ENCODE measurements at places on chromosomes 1 and 21.

GRCh38 chr1:42847721-42848460 lies 1.5 kb downstream of the ZNF691 start:
- DNase-seq, result no peak

DNA sequence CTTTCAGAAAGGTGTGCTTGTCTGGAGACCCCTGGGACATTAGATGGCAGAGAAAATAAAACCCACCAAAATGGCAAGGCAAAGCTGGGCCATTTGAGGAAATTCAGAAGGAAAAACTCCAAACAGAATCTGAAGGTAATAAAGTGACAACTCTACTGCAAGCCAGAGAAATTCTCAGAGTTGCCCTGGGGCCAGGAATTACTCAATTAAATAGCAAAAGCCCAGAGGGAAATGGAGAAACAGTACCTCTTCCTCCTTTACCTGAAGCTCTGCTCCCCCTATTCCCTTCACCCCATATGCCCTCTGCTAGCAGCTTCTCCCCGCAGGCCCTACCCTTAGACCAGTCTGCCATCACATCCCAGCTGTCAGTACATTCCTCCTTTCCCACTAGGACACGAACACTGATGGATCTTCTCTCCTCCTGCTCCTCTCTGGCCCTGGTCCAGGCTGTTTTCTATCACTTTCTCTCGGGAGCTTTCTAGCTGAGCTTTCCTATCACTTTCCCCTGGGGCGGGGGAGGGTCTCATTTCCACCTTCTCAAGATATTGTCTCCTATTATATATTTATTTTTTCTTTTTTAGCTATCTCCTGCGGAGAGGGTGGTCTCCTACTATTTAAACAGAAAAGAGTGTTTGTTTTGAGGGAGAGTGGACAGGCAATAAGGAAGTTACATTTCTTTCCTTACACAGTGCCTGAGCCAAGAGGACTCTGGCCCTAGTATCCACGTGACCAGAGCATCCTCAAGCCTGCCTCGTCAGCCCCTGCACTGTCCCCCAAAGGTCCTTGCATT lies 47.7 kb upstream of the RBM15 start:
- no peak for DNase-seq

DNA sequence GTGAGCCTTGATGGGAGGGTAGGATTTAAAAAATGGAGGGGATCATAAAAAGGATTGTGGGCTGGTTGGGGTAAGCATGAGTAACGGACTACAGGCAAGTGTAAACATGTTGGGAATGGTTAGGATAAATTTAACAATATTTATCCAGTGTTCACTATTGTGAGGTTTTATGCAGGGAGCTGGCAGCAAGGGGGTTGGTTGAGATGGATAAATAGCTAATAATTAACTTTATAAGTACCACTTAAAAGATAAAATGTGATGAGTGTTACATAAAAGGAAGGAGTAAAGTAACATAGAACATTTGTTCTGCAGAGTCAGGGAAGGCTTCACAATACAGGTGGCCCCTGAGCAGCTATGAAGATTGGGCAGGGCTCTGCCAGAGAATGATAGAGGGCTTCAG lies 109.0 kb downstream of the NGF start:
- DNase-seq, result no peak

DNA sequence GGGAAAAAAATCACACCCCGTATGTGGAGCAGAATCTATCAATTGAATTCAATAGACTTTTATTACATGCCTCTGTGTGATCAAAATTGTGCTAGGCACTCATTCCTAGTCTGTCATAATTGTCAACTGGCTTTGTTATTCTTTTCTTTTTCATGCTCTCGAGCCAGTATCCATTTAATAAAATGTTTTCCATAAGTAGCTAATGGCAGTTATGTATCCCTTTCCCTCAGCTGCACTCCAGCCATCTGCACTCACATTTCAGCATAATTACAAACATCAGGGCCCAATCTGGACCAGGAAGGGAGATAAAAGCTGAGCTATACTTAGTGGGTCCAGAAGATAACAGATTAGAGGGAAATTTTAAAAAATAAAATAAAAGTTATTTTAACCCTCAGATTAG lies 15.9 kb downstream of the RGS5 start:
- DNase-seq, result no peak

- no peak for DNase-seq
These were observed 771.1 kb upstream of the ADGRL4 start for GRCh38 chr1:79777481-79778219.

DNA sequence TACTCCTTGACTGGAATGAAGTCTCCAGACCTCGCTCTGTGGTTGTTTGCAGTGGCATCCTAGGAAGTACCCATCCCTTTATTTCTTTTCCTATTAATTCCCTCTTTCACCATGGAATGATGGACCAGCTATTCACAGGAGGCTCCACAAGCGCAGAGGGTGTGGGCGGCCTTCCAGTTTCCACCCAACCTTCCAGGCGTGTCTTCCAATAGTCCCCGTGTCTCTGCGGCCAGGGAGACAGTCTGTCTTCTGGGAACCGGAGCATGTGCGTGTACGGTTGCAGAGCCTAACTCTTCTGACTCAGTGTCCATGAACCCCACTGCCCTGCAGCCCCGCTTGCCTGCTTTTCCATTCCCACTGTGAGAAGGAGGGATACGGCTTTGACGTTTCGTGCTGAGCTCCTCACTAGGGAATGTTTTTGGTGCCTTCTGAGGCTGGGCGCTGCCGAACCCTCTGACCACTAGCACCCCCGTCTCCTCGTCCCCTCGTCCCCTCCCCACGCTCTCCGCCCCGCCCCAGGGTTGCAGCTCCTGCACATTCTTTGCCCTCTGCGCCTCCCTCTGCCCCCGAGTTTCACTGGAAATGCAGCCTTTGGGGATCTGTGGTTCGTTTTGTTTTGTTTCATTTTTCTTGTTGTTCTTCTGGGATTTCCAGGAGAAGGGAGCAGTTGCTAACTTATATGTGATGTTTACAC lies 26.3 kb upstream of the FAM3B start:
- DNase-seq, result no peak

DNA sequence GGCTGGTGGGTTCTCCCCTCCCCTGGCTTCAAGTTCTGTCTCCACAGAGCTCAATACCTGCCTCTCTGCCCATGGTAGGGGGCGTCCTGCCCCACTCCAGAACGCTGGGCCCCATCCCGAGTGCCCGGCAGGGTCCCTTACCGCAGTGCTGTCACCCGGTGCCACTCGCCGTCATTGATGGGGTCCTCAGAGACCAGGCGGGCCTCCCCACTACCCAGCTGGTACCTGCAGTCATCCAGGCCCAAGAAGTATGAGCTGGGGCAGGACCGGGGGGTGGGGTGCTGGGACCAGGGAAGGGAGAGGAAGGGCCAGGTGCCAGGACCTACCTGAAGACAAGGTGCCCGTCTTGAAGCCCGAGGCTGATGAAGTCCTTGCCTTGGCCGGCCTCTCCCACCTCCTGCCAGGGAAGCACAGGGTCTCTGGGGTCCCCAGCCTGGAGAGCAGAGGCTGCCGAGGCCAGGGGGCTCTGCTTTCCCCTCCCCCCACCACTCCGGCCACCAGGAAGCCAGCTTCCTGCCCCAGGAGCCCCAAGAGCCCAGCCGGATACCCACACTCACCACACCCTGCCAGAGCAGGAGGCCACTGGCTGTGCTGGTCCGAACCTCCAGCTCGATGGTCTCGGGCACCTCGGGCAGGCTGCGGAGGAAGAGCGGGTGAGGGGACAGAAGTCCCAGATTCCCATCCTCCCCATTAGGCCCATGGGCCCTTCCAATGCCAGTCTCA lies 12.1 kb downstream of the LDLRAD2 start:
- DNase-seq, result no peak

DNA sequence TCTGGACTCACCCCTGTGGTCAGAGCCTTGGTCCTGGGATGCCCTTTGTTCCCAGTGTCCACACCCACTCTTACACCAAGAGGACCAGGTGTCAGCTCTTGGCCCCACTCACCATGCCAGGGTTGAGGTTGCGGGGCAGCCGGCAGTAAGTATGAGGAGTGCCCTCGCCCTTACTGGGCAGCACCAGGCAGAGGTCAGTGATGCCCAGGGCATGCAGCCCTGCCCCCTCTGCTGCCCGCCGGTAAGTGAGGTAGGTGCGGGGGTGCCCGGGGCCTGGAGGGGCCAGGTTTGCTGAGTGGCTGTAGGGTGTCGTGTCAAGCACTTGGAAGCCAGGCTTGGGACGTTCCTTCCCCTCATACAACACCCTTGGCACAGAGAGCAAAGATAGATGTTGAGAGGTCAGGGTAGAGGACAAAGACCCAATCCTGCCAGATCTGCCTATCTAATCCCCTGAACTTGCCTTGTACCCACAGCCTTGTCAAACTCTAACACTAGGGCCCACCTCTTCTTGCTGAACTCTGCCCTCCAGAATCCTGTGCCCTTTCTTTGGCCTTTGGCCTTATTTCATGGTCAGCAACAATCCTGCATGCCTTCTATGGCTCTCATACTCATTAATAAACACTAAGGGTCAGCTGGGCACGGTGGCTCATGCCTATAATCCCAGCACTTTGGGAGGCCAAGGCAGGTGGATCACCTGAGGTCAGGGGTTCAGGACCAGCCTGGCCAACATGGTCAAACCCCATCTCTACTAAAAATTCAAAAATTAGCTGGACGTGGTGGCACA lies 3.6 kb downstream of the DENND4B start:
- no peak for DNase-seq

GRCh38 chr1:241990040-241990439 lies 8.9 kb downstream of the MAP1LC3C start:
- no peak for DNase-seq

GRCh38 chr1:106555571-106555970 lies 500.9 kb upstream of the PRMT6 start:
- DNase-seq, result no peak

DNA sequence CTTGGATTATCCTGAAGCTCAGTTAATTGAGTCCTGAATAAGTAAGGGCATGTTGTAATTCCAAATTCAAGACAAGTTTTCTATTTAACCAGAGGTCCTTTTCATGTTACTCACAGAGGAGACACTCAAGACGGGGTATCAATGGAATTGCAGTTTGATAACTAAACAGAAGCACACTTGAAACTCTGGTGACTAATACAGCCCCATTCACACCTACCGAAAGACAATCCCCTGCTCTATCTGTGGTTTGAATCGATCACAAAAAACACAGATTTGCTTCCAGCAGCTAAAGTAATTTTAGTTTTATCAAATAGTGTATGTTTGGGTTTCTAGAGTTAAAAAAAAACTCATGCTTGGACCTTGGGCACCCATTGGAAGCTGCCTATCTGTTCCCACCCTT lies 60.4 kb downstream of the TEX35 start:
- DNase-seq, result no peak

DNA sequence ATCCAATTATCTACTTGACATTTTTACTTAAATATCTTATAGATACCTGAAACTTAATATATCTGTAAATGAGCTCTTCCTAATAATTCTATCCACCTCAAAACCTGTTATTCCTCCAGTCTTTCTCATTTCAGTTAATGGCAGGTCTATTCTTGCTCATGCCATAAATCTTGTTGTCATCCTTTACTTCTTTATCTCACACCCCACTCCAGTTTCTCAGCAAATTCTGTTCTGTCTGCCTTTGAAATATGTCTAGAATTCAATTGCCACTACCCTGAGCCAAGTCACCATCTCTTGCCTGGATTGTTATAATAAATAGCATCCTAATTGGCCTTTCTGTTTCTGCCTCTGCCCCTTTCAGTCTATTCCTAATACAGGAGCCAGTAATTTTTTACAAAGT lies 105.8 kb downstream of the MAN1A2 start:
- DNase-seq, result no peak

- DNase-seq, result no peak
These were observed 17.6 kb downstream of the LMO4 start for GRCh38 chr1:87346130-87346814.

DNA sequence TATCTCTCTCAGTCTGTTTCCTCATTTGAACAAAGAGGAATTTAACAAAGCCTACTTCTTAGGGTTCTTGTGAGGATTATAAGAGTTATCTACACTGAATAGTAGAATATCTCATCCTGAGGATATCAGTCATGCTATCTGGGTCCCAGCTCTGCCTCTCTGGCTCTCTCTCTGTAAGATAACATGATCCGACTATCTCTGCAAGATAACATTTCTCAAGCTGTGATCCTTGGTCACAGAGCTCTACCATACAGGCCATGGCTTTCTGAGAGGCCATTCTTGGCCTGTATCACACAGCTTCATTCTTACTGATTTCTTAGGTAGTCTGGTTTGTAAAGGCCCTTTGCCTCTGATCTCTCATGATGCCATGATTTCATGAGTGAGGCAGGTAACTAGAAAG lies 71.0 kb upstream of the TRABD2B start:
- DNase-seq, result no peak

GRCh38 chr1:226804907-226805759 lies 65.3 kb upstream of the PSEN2 start:
- no peak for DNase-seq

DNA sequence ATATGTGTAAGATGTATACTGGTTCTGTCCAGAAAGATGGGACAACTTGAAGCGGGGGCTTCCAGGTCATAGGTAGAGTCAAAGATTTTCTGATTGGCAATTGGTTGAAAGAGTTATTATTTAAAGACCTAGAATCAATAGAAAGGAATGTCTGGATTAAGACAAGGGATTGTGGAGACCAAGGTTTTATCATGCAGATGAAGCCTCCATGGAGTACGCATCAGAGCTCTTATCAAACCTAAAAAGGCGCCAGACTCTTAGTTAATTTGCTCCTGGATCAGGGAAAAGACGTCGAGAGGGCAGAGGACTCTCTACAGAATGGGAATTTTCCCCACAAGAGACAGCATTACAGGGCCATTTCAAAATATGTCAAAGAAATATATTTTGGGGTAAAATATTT lies 23.7 kb upstream of the ETV3 start:
- DNase-seq, result no peak

DNA sequence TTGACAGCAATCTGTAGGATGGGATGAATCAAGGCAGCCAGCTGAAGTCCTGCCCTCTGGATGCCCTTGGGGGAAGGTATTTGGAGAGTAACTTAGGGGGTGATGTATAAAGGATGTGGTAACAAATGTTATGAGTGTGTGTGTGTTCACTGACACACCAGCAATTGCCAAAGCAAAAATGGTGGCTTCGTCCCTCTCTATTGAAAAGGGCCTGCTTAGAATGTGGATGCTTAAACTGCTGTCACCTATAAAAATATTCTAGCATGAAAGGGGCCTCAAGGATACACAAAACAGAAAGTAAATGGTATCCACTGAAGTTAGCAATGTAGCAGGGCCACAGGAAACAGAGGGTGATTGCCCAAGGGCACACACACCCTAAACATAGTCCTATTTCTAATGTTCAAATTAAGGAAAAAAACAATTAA lies 15.1 kb upstream of the AIM2 start:
- DNase-seq, result no peak

DNA sequence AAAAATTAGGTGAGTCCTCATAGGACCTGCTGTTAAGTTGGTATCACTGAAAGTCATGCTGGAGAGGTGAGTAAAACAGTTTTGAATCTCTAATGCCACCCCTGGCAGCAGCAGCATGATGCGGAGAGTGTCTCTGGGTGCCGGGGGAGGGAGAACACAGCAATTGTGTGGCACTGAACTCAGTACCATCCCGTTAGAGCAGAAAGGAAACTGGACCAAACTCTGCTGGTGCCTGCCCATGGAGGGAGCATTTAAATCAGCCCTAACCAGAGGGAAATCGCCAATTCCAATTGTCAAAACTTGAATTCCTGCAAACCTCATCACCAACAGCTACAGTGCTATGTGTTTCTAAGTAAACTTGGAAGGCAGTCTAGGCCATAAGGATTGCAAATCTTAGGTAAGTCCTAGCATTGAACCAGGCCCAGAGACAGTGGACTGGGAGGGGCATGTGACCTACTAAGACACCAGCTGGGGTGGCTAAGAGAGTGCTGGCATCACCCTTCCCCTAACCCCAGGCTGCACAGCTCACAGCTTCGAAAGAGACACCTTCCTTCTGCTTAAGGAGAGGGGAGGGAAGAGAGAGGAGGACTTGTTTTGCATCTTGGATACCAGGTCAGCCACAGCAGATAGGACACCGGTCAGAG lies 30.0 kb downstream of the CD53 start:
- DNase-seq, result no peak

Data from stimulated activated CD8-positive, alpha-beta memory T cell treated with anti-CD3 and anti-CD28 coated beads, Interleukin-15, amount 100 ng/mL, for 4 hours (primary cell).